ENCODE measurements at places on chromosomes 4 and X. TPM values are rescaled to one million over a fixed set of nuclear protein-coding genes. Genes with fewer than 3 reads are reported as not detected.

DNA sequence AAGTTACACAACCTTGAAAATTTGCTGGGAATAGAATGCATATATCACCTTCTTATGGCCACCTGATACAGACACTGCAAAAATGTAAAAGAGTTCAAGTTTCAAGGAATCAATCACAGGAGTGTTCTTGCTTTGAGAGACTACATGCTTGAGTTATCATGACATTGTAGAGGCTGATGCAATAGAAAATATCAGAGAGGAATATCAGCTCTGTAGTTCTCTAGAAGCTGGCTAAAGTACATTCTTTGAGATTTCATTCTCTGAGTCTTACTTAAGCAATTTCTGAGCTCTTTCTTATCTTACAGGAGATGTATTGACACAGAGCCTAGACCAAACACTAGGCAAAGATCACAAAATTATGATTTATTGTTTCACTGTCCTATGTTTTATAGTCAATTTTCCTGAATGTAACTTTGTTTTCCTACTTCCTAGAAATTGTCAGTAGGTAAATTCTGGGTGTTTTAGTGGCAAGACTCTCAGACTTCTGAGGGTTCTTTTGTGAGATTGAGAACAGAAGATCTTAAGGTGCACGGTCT is 152.1 kb upstream of the HPGD start:
- no peak for DNase-seq

GRCh38 chr4:184317234-184317918 is 99.7 kb upstream of the ENPP6 start:
- no peak for DNase-seq

- DNase-seq = no peak
Measured at GRCh38 chrX:40380655-40381488, 199.9 kb upstream of the ATP6AP2 start.

DNA sequence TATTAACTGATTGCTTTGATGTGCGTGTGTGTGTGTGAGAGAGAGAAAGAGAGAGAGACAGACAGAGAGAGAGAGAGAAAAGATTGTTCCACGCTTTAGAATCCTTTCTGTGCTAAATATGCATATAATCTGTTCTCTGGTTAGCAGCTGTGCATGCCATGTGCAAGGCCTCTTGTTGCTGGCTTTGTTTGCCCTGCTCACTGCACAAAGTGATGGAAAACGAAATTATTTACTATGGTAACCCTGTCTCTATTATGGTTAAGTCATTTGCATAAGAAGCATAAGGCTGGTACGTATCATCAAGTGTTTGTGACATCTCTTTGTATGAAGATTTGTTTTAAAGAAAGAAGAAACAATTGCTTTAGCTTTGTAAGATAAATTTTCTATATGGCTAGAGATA is 190.2 kb upstream of the POF1B start:
- DNase-seq = no peak

DNA sequence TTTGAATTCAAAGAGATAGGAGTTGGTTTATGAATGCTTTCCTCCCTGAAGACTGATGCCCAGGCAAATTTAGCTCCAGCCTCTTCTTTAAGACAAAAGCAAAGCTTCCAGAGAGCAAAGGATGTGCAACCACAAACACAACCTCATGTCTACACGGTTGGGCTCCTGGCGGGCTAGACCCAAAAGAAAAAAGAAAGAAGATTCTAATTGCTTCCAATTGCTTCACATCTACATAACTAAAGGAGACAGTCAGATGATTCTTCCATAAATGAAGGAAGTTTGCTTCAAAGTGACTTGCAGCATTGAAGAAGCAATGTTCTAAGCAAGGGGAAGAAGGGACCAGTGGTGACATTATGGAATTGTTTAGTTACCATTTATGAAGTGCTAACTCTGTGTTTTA is 1603.0 kb upstream of the TENM3 start:
- DNase-seq = no peak

DNA sequence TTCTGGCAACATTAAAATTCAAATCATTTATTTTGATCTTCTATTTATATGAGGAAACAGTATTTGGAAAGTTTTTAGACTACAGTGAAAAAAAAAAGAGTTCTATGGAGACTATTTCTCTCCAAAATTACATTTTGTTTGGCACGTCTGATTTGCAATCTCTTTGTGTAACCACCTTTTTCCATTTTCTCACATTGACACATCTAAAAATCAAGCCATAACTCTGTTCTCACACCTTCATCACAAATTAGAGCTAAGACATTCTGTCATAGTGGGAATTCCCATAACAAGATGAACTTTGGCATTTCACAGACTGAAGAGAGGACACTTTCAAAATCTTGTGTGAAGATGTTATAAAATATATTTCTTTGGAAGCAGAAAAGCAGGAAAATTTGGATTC is 468.9 kb downstream of the GRIA2 start:
- DNase-seq = no peak

DNA sequence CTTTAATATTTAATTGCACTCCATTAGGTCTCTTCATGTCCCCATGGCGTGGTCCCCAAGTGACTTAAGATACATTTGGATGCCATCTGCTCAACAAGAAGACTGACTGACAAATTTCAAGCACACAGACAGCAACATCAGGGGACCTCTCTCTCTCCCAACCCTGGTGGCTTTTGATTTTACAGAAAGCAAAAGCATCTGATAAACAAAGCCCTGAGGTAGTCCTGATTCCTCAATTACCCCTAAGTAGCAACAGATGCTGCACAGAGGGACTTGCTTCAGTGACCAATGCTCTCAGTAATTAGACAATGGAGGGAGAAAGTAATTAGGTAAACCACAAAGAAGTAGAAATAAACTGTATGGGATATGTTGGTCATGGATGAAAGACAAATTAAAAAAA is 426.4 kb downstream of the INPP4B start:
- no peak for DNase-seq

DNA sequence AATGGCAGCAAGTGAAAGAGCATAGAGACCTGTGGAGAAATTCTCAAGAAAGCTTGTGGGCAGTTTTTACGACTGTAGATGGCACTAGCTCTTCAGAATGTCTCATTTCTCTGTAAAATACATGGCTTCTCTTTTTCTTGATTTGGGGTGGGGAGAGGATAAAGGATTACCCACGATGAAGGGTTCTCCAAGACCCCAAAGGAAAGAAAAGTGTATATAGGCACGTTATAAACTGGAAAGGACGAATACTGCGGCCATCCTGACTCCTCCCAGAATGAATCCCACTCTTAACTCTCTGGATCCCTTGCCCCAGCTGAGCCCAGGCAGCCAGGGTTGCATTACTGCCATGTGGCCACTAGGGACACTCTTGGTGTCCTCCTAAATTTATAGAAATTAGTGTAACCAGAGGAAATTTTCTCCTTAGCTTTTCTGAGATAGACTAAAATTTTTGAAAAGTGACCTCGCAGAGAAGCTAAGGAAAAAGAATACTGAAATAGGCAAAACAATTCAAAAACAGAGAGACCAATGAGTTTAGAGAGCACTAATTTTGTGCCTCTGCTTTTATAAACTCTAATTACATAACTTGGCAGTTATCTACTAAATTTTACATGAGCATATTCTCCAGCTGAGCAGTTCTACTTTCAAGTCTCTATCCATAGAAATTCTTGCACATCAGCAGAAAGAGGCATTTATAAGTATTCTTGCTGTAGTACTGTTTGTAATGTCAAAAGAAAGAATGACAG is 37.8 kb upstream of the PCDH19 start:
- peak; percentile 59 for DNase-seq

GRCh38 chr4:88526221-88526815 is 2.7 kb upstream of the PYURF start:
- DNase-seq = peak; percentile 33

GRCh38 chrX:74890676-74891430 is 34.4 kb downstream of the NEXMIF start:
- DNase-seq = no peak

- DNase-seq = no peak
Measured at GRCh38 chrX:86137071-86137470, 11.2 kb upstream of the DACH2 start.

DNA sequence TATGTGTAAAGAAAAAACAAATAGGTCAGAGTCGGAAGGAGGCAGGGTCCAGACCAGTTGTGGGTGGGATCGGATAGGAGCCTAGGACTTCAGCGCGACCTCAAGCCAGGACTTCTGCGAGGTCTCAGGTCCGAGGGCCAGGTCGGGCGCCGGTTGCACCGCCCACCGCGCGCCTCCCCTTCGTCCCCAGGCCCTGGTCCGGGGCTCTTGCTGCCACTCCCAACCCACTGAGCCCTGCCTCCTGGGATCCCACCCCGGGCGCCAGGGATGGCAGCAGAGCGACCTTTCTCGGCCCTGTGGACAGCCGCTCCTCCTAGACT is 12.3 kb downstream of the PITX2 start:
- no peak for DNase-seq

DNA sequence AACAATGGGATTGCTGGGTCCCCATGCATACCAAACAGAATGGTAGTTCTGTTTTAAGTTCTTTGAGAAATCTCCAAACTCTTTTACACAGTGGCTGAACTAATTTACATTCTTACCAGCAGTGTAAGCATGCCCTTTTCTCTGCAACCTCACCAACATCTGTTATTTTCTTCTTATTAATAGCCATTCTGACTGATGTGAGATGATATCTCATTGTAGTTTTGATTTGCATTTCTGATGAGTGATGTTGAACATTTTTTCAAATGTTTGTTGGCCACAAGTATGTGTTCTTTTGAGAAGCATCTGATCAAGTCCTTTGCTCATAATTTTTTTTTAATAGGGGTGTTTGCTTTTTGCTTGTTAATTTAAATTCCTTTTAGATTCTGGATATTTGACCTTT is 41.2 kb upstream of the ZMAT1 start:
- DNase-seq = no peak

GRCh38 chr4:15740764-15741404 is 37.2 kb upstream of the CD38 start:
- DNase-seq = no peak

GRCh38 chr4:5616331-5616950 is 91.9 kb downstream of the EVC2 start:
- no peak for DNase-seq

DNA sequence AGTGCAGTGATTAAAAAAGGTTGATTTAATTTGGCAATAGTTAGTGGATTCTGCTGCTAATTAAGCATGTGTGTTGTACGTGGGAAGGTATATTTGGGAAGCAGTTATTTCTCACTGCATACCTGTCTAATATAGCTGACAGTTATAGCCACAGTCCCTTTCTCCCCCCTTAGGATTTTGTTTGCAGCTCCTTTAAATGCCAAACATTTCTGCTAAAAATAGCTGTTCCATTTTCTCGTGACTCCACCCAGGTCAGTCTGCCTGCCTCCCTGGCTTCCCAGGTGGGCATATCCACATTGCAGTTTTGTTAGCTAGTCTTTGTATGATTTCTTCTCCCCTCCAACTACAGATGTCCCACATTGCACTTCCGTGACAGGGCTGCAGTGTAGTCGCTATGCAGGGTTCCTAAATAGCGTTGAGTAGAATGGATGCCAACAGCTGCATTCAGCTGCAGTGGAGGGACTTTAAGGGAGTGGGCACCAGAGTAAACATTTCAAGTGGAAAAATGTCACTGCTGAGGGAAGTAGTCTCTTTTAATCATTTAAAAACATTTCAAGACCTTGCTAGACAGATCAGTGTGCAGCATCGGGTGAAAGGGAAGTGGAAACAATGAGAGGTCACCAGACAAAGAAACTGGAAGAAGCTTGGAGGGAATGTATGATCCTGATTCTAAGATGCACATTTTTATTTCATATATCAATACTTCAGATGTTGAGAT is 326.3 kb downstream of the RAPGEF2 start:
- DNase-seq = no peak

GRCh38 chrX:105375816-105376215 is 155.3 kb upstream of the TEX13A start:
- DNase-seq = no peak

- DNase-seq = peak; percentile 46
Measured at GRCh38 chr4:162131256-162131655, 32.5 kb downstream of the FSTL5 start.

DNA sequence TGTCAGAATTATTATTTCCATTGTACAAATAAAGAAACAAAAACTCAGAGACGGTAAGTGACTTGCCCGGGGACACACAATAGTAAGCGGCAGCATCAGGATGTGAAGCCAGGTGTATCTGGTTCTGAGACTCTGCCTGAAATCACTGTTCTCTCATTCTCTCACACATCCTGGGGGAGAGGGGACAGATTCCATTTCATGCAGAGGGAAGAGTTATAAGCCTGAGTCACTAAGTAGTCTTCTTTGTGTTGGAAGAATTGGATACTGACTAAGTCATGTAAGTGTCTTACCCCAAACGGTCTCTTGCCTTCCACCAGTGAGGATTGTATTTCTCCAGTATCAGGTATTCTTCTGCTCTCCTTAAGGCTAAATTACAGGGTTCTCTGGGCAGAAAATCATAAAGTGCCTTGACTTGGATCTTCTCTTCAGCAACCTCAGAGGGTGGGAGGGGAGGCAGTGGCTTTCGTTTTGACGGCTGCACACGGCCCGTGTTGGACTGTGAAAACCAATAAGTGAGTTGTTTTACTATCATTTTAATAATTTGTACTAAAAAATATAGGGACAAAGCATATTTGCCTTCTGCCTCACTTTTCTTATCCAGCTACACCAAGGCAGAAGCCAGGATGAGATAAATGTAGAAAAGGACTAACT is 21.9 kb downstream of the TXK start:
- DNase-seq = no peak

- DNase-seq = no peak
Measured at GRCh38 chr4:155608225-155608885, 58.3 kb upstream of the GUCY1A1 start.

DNA sequence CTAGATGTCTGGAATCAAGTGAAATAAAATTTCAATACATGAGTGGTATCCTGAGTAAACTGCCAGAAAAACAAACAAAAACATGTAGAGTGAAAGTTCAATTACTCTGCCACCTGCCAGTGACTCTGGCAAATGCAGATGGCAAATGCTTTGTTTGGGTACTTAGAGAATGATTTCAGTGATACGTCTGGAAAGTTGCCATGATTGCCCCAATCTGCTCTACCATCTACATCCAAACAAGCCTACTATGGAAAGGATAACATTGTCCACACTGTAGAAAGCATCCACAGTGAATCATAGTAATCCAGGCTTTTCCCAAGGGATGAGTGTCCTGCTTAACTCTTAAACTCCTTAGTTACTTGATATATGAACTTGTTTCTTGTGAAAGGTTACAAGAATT is 3.4 kb downstream of the SPATA4 start:
- no peak for DNase-seq

DNA sequence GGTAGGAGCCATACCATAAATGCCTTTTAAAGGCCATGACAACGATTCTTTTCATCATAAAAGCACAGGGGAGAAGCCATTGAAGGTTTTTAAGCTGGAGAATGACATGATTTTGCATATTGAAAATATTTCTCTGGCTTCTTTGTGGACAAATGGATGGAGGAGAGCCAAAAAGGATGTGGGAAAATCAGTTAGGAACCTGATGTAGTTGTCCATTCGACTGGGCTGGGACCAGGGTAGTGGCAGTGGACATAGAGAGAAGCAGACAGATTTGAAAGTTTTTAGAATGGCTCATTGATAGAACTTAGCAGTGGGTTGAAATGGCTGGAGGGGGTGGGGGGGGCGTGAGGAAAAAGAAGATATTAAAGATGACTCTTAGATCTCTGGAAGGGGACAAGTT is 19.7 kb upstream of the MSN start:
- no peak for DNase-seq

Gene C4orf36
- 1.2 TPM for total RNA-seq

Gene SYTL5
- 67.0 TPM for total RNA-seq

Gene CT45A2
- total RNA-seq = not detected

Gene CXCR3
- not detected for total RNA-seq

Gene RAB40AL
- not detected for total RNA-seq

Gene RASGEF1B
- total RNA-seq = not detected

Gene GYPB
- not detected for total RNA-seq

Gene TSPAN7
- 1.1 TPM for total RNA-seq

Gene FGD1
- 7.7 TPM for total RNA-seq

Gene HAND2
- 3.8 TPM for total RNA-seq

Gene SPP1
- total RNA-seq = 1,422 TPM

All from SK-MEL-5 (cell line).